ENCODE measurements at places on chromosomes 2 and 18. TPM values are rescaled to one million over a fixed set of nuclear protein-coding genes. Genes with fewer than 3 reads are reported as not detected.

The RAPGEF4 gene
- 1.1 TPM for total RNA-seq

The CPS1 gene
- 0.19 TPM for total RNA-seq

The CSRNP3 gene
- not detected for total RNA-seq

The UGT1A3 gene
- not detected for total RNA-seq

The CACNB4 gene
- 0.35 TPM for total RNA-seq

The FHOD3 gene
- total RNA-seq, result not detected
